ENCODE measurements at places on chromosomes 2 and 18.

- no peak for DNase-seq
Observed at GRCh38 chr2:221202431-221202830, 369.7 kb downstream of the EPHA4 start.

DNA sequence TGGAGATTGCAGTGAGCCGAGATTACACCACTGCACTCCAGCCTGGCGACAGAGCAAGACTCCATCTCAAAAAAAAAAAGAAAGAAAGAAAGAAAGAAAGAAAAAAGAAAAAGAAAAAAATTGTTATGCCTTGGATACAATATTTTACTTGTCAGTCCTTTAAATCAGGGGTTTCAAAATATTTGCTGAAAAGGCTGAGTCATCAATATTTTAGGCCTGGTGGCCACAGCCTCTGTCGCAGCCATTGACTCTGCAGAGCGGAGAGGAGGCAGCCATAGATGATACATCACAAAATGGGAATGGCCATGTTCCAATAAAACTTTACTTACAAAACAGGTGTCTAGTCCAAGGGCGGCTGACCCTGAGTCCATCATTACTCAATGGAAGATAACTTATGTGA, 314.8 kb upstream of the SALL3 start:
- DNase-seq = no peak

DNA sequence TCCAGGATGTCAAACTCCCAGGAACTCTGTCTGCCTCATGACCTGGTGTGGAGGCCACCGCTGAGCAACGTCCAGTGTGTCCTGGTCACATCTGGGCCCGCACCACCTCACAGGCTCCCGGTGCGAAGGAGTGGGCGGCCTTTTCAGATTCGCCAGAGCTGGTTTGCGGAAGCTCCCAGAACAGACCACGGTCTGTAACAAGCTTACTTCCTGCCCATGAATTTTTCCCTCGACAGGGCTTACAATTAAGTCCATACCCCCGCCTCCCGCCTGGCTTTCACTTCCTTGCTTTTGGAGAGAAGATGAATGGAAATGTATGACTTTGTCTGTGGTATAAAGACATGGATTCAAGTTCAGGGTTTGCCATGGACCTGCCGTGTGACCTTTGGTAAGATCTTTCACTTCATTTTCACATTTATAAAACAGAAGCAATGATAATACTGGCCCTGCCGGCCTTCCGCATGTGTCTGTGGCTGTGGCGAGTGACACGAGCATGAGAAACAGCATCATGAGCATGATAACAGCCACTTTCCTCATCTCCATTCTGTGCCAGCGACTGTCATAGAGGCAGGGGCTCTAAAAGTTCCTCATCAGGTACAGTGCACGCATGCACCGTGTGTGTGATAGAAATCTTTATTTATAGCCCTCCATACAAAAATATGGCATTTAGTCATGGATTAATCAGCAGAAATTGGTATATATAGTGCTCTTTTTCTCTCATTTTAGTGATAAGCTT, 31.0 kb upstream of the KCNF1 start:
- no peak for DNase-seq

GRCh38 chr2:42099438-42100173, 51.8 kb downstream of the PKDCC start:
- DNase-seq = no peak

- DNase-seq = no peak
Observed at GRCh38 chr2:136765256-136766072, at the start of gene THSD7B. THSD7B (plus strand) TSS chr2:136765545; CDS start chr2:136882179, 116,634 bp downstream.

GRCh38 chr2:235102896-235103295, 151.1 kb downstream of the SH3BP4 start:
- no peak for DNase-seq

GRCh38 chr2:12429779-12430406, 286.8 kb upstream of the TRIB2 start:
- peak; percentile 72 for DNase-seq

DNA sequence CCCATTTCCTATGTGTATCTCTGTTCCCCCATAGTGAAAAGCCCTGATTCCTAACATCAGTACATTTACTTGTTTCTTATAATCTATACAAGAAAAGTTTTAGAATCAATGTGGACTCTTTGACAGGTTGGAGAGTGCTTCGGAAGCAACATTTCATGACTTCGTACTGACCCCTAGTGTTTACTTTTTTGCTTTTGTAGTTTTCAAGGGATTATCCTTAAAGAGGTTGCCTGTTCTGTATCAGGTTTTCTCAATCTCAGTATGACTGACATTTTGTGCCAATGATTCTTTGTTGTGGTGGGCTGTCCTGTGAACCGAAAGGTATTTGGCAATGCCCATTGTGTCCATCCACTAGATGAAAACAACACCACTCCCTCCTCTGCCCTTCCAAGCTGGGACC, 43.3 kb upstream of the SERPINB2 start:
- peak; percentile 68 for DNase-seq

Data from fibroblast of mammary gland (primary cell).